ENCODE measurements at places on chromosomes 1 and 21. TPM values are rescaled to one million over a fixed set of nuclear protein-coding genes. Genes with fewer than 3 reads are reported as not detected.

DNA sequence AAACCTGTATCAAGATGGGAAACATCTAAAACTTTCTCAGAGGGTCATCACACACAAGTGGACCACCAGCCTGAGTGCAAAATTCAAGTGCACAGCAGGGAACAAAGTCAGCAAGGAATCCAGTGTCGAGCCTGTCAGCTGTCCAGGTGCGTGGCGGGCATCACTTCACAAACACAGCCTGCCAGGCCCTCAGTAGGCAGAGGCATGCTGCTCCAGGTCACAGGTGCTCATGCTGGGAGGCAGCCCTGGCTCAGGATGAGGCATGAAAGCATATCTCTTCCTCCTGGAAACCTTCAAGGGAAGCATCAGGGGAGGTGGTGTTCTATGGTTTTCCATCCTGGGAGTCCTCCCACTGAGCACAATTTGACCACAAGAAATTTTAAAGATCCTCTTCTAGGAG lies 6.3 kb downstream of the CD2 start:
- DNase-seq, result no peak

GRCh38 chr21:21247424-21247823 lies 249.2 kb downstream of the NCAM2 start:
- no peak for DNase-seq

Gene CDK18
- 28.6 TPM for total RNA-seq

Gene HES4
- total RNA-seq, result 63.6 TPM

DNA sequence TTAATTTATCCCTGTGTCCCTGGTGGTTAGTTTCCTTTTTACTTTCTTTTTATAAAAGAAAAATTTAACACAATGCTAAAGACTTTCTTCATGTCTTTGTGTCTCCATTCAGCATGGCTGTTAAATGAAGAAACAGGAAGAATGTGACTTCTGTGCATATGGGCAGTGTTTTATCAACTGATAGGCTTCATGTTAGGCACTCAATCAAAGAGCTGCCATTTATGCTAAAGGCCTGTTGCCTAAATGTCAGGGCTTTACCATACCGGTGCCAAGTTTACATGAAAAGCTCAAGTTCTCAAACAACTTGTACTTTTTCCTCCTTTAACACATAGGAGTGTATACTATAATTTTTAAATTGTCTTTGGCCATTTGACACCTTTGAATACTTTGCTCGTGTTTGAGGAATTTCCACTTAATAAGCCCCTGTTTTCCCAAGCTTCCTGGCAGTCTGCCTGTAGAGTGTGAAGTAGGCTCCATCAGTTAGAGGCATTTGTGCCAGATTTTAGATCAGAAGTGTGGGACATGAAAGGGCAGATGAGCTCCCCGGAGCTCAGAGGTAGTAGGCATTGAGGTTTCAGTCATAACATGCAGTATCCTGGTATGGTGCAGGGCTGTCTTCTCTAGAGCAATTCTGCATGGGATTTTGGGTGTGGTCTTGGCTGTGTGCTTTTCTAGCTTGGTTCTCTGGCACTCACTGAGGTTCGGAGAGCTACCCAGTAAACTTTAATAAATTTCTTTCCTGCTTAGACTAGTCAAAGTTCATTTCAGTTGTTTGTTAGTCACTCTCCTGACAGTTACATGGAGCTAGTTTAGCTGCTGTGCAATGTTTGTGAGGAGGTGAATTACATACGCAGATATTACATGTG lies 119.0 kb downstream of the LEPR start:
- no peak for DNase-seq

DNA sequence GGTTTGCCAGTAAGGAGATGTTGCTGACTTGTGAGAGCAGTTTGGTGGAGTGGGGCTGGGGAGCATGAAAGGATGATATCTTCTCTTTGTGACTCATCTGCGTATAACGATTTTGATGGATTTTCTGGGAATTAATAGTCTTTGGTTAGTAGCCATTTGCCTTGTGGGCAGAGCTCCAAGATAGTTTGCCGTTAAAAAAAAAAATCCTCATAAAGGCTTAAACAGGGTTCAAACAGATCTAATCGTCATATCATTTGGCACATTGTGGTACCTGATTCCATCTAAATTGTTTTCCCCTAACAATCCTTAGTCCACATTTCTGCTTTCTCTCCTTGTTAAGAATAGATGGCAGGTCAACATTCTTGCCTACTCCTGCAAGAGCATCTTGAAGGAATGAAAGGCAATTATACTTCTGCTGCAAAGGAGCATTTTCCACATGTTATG lies 168.0 kb downstream of the PPP1R12B start:
- no peak for DNase-seq

Gene A3GALT2
- not detected for total RNA-seq

Gene LCE1E
- not detected for total RNA-seq

Gene CHIA
- total RNA-seq, result not detected

DNA sequence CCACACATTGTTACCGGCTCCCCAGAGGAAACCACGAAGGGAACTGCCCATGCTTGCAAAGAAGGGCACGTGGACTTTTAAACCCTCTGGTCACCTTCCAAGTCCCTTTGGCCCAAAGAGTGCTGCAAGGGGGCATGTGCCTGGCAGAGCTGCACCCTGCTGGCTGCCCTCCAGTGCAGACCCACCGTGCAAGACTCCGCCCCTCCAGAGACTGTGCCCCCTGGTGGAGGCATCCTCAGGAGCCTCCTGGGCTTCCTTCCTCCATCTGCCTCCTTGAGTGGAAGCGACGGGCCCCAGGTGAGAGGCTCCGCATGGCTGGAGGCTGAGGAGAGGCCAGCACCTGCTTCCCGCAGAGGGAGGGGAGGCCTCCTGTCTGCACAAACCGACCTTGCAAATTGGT lies 100.6 kb downstream of the CRYAA start:
- no peak for DNase-seq

Gene ALG6
- total RNA-seq, result 14.4 TPM

Gene PSRC1
- total RNA-seq, result 3.1 TPM

GRCh38 chr1:186536273-186536890 lies 75.5 kb upstream of the PDC start:
- no peak for DNase-seq

Gene ATP5IF1
- total RNA-seq, result 128 TPM

DNA sequence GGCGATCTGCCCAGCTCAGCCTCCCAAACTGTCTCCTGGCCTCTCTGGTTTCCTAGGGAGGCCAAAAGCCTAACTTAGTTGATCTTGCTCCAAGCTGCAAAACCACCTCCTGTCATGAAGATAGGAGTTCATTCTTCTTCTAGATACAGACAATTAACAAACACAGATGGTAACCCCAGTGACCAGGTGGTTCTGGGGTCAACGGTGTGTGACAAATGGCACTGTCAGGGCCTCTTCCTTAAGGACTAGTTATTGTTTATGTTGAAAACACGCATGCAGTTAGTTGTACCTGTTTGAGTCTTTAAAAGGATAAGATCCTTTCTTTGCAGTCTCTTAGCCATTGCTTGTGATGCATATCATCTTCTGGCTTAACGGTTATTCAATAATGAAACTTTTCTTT lies 4.6 kb upstream of the UMODL1 start:
- DNase-seq, result no peak

- no peak for DNase-seq
Observed at GRCh38 chr1:45393718-45394302, 53.6 kb upstream of the MUTYH start.

- no peak for DNase-seq
Observed at GRCh38 chr1:29453502-29454240, 217.3 kb downstream of the PTPRU start.

GRCh38 chr21:31335957-31336738 lies 7.9 kb downstream of the TIAM1 start:
- DNase-seq, result no peak

- no peak for DNase-seq
Observed at GRCh38 chr1:229342656-229343569, at the start of gene CCSAP. Gene CCSAP (minus strand): TSS chr1:229343047. CDS start chr1:229342465, 582 bp downstream.

Gene ESRRG
- total RNA-seq, result 6.8 TPM

GRCh38 chr1:33547576-33547975 lies 75.1 kb downstream of the ZSCAN20 start:
- no peak for DNase-seq

Gene CD244
- 0.89 TPM for total RNA-seq

GRCh38 chr1:201190624-201191051 lies at the start of gene IGFN1:
Gene IGFN1 (plus strand): TSS chr1:201190824. CDS start chr1:201193294, 2,470 bp downstream.
- DNase-seq, result no peak

DNA sequence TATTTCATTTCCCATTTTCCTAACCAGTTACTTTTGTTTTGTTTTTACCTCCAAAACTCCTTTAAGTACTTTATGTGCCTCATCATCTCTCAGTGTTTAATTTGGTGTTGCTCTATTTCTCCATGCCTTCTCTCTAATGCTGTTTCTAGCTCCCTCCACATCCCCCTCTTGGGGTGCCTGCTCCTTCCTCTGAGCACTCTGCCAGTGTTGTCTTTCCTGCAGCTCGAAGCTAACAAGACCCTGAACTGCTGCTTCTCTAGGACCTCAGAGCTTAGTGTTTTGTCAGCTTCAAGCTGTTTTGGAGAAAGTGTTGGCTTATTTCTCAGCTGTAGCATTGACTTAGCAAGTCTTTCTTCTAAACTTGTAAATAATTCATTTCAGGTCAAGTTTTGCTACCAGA lies 290.6 kb downstream of the DPYD start:
- DNase-seq, result no peak

Gene CD5L
- not detected for total RNA-seq

Gene OR2L8
- not detected for total RNA-seq

Gene TMEM82
- not detected for total RNA-seq

DNA sequence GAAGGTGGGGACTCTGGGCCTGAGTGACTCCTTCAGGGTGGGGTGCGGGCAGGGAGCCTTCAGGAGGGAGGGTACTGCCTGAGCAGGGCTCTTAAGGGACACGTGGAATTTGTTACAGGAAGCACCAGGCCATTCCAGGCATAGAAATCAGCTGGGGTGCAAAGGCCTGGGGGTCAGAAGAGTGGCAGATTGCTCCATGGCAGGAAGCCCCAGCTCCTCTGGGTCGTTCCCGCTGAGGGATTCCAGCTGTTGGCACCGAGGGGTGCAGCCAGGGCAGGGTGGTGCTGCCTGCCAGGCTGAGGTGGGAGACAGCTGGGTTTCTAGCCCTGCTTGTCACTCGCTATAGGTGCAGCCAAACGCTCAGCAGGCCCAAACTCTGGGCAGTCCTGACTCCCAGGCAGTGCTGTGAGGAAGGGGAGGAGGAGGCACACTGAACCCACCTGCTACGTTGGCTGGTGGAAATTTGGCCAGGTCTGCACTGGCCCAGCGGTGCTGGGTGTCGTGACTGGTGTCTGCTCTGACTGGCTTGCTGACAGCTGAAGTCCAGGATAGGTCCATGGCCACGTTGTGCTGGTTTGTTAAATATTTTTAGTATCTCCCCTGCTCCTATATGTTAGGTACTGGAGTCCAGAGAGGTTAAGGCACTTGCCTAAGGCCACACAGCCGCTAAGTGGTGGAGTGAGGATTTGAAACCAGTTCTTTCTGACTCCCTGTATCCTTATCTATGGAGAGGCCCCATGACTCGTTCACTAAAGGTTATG lies 19.3 kb downstream of the TNFRSF1B start:
- no peak for DNase-seq

- DNase-seq, result no peak
Observed at GRCh38 chr21:15455819-15456462, 273.8 kb upstream of the USP25 start.

- DNase-seq, result no peak
Observed at GRCh38 chr1:235060607-235061470, 67.8 kb downstream of the TOMM20 start.

Gene PRPF38B
- 48.9 TPM for total RNA-seq

GRCh38 chr1:206782448-206782847 lies 10.2 kb upstream of the IL10 start:
- DNase-seq, result no peak

Gene CPTP
- 21.4 TPM for total RNA-seq

GRCh38 chr1:78762113-78762512 lies 112.5 kb downstream of the IFI44 start:
- no peak for DNase-seq

Gene THEM5
- not detected for total RNA-seq

- DNase-seq, result no peak
Observed at GRCh38 chr1:193270996-193271395, 84.6 kb upstream of the B3GALT2 start.

Gene ICOSLG
- 3.0 TPM for total RNA-seq

Gene GJC2
- 3.9 TPM for total RNA-seq

Gene LENEP
- 0.94 TPM for total RNA-seq

Gene NBPF4
- total RNA-seq, result 0.34 TPM

GRCh38 chr1:61812916-61813315 lies 70.6 kb downstream of the PATJ start:
- DNase-seq, result no peak

DNA sequence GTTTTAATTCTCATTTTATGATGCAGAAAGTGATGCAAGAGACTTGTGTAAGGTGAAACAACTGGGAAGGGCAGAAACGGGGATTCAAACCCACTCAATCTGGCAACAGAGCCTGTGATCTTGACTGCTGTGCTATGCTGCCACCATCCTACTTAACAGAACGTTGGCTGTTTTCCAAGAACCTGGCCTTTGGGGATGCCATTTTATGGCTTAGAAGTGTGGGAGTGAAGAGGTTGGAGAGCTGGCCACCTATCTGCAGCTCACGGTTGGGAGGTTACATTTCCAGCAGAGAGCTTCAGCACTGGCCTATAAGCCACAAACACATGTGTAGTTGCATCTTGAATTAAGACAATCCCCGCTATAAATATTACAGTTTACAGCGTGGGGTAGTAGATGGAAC lies 235.3 kb downstream of the PRDM2 start:
- no peak for DNase-seq

DNA sequence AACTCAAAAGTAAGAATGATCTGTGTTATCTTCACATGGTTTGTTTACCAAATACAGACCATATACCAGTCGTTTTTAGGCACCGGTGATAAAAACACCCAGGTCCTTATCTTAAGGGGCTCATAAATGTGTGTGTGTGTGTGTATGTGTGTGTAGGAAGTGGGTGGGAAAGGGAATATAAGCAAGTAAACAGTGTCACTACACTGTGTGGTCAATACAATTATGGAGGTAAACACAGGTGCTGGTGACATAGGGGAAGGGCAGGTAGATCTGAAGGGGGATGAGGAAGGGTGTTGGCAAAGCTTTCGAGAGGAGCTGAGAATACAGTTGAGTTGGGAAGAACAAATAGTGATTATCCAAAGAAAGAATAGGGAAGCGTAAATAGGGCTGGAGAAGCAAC lies 19.1 kb upstream of the MRPS6 start:
- DNase-seq, result no peak

- no peak for DNase-seq
Observed at GRCh38 chr1:43554444-43554992, 23.8 kb downstream of the PTPRF start.

GRCh38 chr1:202798792-202799331 lies 9.4 kb downstream of the KDM5B start:
- no peak for DNase-seq
